ENCODE measurements at places on chromosomes 1 and 21.

- DNase-seq: no peak
Observed at GRCh38 chr1:207030522-207031009, 2.0 kb downstream of the C1orf116 start.

- DNase-seq: no peak
Observed at GRCh38 chr1:43299101-43299500, 1.7 kb upstream of the TIE1 start.

DNA sequence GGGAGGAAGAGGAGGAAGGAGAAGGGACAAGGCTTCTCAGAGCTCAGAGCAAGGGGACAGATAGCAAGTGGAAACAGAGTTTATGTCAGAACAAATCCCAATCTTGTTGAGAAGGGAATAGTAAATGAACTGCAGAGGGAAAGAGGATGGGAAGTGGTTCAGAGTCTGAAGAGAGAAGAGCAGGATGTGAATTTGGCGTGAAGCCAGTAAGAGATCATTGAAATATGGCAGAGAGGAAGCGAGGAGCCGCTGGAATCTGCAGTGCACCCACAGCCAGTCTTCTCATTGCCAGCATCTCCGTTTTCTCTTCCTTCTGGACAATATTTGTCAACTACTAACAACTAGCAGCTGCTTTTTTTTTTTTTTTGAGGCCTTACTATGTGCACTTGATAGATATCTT, 19.1 kb downstream of the OLFML3 start:
- DNase-seq: no peak

DNA sequence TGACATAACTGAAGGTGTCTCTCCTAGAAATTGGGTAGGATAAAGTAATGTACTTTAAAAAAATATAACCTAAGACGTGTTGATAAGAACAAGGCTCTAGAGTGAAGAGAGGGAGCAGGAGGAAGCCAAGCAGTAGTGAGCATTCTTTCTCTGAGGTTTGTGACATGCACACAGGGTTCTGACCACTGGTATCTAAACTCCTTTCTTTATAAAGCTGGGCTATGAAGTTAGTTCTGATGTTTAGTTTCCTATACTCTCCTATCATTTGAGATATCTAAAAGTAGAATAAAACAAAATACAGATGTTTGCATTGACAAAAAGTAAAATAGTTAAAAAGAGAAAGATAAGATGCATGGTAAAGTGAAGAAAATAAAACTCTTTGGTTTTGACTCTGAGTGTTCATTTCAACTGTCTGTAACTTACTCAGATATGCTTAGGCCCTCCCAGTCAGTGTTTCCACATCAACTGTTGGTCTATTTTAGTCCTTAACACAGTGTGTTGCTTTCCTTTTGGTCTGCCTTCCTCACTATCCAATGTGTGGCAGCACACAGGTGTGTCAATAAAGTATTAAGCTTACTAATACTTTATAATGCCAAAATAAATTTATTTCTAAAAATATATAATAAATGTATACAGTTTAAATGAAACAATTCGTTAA, 543.5 kb downstream of the PTPRC start:
- DNase-seq: no peak

DNA sequence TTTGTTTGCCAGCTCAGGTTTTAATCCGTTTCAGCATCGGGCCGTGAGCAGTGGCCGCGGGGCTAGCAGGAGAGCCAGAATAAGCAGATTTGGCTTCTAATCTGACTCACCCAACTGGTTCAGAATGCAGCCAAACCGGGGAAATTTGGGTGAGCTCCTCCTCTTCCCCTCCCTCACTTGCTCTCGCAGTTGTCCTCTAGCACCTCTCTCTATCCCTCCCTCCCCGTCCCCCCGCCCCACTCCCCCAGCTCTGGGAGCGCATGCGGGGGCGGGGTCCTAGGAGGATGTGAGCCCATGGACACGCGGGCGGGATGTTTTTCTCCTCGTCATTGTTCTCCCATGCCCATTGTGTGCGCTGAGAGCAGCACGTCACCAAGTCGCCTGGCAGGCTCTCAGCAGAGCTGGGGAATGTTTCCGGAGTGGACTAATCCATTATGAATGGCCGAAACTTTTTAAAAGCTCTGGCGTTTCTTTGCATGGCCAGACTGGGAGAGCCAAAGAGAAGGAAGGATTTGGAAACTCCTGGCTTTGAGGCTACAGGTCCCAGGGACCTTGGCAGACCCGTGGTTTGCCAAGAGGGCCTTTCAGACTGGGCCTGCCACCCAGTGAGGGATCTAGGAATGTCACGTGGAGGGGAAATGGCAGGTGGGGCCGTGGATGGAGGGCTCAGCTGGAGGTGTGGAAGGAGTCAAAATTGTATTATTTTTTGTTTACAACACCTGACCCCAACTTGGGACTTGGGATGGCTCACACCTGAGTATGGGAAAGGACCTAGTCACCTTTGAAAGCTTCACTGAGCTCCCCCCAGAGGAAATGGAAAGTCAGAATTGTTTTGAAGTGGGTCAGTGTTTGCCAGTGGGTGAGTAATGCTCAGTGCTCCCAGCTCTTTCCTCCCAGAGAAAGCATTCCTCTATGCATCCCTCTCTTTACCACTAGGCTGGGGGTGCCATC, 39.2 kb downstream of the CDK18 start:
- peak; percentile 72 for DNase-seq

DNA sequence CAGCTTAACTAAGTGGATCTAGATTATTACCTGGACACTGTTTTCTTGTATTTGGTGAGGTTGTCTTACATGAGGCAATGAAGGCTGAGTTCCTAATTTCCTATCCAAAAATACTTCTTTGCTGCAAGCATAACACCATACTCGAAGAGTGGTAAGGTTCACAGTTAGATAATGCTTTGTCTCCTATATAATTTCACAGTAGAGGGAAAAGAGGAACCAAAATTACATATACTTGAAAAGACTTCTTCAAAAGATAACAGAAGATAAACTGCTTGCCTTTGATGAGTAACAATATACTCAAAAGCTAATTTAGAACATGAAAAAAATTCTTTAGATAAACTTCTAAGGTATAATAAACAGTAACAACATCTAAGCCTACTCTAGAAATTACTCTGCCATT, 20.4 kb downstream of the USP33 start:
- DNase-seq: no peak

DNA sequence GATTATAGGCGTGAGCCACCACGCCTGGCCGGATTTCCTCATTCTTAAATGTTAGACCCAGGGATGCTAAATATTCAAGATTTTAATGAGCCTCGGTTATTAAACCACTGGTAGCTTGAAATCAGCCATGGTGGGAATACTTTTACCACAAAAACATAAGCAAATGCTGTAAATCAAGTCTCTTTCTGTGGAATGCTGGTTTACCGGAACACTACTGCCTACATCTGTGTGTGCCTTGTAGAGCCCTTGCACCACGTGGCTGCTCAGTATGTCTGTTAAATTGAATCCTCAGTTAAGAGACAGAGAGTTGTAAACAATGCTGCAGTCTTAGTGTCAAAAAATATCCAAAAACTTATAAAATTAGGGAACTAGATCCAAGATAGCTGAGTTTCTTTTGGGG, 26.8 kb upstream of the CNN3 start:
- no peak for DNase-seq

DNA sequence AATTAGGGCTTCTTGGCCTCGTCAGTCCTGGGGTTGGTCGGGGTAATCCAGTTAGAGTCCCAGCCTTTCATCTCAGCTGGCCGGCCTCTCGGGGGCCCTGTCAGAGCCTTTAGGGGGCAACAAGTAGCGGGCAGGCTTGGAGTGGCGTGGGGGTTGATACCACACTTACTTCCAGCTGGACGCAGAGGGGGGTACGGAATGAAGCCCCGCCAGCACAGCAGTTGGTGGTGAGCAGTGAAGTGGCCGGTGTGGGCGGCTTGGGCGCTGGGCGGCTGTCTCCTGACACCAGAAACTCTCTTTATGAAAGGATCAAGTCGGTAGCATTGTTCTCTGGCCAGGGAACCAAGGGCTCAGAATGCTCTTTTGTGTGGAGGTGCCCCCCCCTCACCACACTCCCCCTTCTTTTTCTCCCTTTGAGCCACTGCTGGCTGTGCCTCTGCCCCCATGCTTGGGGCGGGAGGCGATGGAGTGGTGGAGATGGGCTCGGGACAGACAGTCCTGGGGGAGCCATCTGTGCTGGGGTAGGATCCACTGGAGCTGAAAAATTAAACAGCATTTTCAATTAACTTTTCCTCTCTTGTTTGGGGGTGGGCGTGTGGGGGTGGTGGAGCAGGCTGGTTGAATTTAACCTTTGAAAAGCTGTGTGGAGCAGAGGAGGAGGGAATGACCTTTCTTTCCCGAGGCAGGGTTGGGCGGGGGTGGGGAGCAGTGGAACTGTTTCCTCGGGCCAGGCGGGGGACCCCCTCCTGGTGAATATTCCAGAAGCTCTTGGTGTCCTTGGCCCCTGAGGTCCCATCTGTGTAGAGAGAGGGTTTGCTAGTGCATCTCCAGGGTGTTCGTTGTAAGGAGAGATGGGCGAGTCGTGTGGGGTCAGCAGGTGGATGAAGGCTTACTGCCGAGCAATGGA, 102.7 kb downstream of the RNF220 start:
- DNase-seq: no peak

GRCh38 chr1:39609618-39610331, 29.7 kb downstream of the HEYL start:
- peak; percentile 92 for DNase-seq

DNA sequence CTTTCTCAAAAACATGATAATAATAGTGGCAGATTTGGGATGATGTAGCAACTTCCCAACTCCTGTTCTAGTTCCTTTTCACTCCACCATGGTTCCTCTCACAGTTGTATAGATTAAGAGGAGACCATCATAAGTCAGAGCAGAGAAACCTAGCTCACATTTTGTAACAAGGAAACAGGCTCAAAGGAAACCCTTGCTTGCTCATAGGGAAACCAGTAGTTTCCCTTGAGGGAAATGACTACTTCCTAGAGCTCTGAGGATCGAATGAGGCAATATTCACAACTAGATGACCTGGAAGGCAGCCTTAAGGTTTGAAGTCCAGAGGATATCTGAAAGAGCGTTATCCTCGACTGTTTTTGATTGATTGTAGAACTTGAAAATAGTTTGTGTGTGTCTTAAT, 76.1 kb upstream of the C8B start:
- DNase-seq: no peak

DNA sequence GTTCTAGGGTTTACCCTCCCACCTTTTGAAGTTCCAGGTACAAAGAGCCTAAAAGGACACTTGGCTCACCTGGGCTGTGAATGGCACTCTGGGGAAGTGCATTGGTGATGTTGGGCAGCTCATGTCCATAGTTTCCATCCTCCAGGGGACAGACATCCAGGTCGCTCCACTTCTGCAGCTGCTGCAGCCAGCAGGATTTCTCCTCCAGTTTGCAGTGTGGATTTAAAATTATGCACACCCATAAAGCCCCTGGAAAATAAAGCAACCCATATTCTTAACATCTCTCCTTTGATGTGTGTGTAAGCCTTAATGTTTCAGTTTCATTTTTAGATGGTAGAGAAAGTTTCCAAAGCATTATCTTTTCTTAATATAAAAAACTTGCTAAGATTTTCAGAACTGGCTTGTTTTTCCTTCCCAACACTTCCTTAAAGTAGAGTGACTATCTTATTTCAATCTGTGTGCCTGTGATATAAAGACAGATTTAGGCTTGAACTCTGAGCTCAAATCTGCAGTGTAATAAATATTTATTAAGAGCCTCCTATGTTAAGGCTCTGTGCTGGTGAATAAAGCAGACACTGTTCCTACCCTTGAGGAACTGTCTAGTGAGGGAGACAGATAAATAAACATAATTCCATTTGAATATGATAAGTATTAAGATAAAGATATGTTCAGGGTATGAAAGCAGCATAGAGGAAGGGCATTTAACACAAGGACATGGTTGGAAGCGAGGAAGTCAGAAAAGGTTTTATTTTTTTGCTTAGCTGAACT, 39.1 kb downstream of the UROD start:
- no peak for DNase-seq

DNA sequence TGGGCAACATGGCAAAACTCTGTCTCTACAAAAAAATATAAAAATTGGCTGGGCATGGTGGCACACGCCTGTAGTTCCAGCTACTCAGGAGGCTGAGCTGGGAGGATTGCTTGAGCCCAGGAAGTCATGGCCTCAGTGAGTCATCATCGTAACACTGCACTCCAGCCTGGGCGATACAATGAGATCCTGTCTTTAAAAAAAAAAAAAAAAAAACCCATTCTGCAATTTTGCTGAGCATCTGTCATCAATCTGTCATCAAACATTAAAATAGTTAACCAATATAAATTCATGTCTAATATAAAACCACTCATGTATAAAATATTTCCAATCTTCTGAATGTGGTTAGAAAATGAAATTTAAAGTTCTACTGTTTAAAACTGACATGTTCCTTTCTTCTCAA, 56.9 kb downstream of the LPAR3 start:
- no peak for DNase-seq

- no peak for DNase-seq
Observed at GRCh38 chr1:21308330-21308729, 18.1 kb upstream of the ECE1 start.

- no peak for DNase-seq
Observed at GRCh38 chr1:45925728-45926287, 122.4 kb downstream of the MAST2 start.
